ENCODE measurements at places on chromosomes 13 and 19. TPM values are rescaled to one million over a fixed set of nuclear protein-coding genes. Genes with fewer than 3 reads are reported as not detected.

Gene ZNF30
- 5.3 TPM for total RNA-seq

GRCh38 chr19:15154002-15154612 is 46.7 kb downstream of the NOTCH3 start:
- DNase-seq, result no peak

DNA sequence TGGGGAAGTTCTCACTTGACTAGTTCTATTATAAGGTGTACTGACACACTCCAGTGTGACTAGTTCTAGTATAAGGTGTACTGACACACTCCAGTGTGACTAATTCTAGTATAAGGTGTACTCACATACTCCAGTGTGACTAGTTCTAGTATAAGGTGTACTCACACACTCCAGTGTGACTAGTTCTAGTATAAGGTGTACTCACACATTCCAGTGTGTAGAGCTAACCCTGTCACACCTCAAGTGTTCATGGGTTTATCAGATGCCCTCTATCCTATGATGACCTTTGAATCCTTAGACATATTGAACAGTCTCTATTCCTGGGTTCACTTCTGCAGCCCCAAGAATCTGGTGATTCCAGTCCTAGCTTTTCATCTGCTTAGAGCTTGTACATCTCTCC is 54.6 kb upstream of the MYO16 start:
- DNase-seq, result no peak

Gene ZNF8
- 9.5 TPM for total RNA-seq

- peak; percentile 90 for DNase-seq
Observed at GRCh38 chr19:58581227-58582141, 8.3 kb upstream of the MZF1 start.

GRCh38 chr13:97974773-97975172 is 21.3 kb downstream of the IPO5 start:
- DNase-seq, result no peak

GRCh38 chr19:58003174-58003828 is 681 bp upstream of the ZNF606 start:
- no peak for DNase-seq

- DNase-seq, result no peak
Observed at GRCh38 chr19:40622773-40623075, 21.6 kb downstream of the LTBP4 start.

DNA sequence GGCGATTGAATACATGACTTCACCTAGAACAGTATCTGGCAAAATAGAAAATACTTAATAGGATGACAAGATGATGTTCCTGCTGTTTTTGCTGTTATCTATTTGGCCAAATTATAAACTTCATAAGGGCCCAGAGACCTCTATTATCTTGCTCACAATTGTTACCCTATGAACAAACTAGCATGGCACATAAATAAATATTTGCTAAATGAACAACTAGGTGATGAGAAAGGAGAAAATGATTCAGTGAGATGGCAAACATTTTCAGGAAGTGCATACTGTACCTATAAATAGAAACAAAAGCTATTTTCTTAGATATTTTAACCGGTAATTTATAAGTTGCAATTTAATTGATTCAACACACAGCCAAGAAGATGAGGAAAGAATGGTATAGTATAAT is 78.4 kb downstream of the FAM216B start:
- no peak for DNase-seq

- no peak for DNase-seq
Observed at GRCh38 chr19:4181053-4181508, 1.3 kb downstream of the SIRT6 start.

DNA sequence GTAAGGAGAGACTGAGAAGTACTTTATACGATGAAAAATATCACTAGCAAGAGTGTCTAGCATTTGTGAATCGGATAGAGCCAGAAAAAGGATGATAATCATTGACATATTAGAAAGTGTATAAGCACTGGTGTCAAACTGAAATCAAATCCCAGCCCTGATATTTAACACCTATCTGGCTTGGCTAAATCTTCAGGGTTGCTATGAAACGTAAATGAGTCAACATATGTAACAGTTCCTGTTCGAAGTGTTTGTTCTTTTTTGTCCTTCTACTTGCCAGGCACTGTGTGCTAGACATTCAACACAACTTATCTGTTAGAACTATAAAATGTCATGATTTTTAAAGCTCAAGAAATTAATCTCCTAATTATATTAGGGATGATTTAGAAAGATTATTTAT is 40.8 kb downstream of the SERPINE3 start:
- peak; percentile 22 for DNase-seq

DNA sequence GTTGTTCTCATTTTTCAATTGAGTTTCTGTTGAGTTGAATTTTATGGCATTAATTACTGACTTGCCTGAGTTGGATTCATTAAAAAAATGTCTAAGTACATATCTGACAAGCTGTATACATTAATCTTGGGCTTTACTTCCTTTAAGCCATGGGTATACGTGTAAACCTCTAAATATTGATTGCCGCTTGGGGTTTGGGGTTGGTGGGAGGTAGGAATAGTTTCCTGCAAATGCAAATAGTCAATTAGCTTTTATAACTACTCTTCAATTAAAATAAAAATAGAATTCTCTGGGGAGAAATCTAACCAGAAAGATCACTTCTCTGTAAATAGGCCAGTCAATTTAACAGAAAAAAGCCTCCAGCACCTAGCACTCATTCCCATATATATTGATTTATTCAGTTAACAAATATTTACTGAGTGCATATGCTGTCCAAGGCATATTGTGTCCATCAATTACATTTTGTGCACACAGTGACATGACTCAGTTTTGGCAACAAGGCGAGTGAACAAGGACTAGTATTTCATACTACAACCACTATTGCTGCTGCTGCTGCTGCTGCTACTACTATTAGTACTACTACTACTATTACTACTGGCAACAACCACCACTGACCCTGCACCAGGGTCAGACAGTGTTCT is 306.8 kb downstream of the RFC3 start:
- DNase-seq, result no peak

Gene NAA16
- total RNA-seq, result 36.3 TPM
